H1 (cell line): ENCODE measurements at places on chromosomes 12 and 14. TPM values are rescaled to one million over a fixed set of nuclear protein-coding genes. Genes with fewer than 3 reads are reported as not detected.

RERGL gene
- not detected in 2 replicates for total RNA-seq

DNA sequence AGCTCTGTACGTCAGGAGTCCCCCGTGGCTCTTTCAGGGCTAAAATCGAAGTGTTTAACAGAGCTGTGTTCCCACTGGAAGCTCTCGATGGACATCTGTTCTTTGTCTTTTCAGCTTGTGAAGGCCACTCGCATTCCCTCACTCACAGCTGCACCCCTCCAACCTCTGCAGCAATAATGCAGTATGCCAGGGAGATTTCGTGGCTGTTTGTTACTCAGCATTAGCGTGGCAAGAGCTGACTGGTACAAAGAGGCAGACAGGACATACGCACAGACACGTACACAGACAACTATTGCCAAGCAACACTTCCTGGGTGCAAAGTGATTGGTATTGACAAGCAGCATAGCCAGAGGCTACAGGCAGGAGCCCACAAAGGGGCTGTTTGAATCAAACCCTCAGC is 11.8 kb upstream of the FBXO21 start:
- no peak for DNase-seq

GRCh38 chr12:12481631-12482030 is 81.0 kb downstream of the DUSP16 start:
- DNase-seq, result no peak

GRCh38 chr12:49550693-49551252 is 11.9 kb downstream of the KCNH3 start:
- no peak for DNase-seq

- DNase-seq, result no peak
Observed at GRCh38 chr12:22990501-22990900, 365.5 kb downstream of the ETNK1 start.

FOXM1 gene
- 118 and 121 TPM in 2 replicates for total RNA-seq

- no peak for DNase-seq
Observed at GRCh38 chr14:74262076-74262475, 22.8 kb downstream of the VSX2 start.

P2RX2 gene
- 0.84 and 1.5 TPM in 2 replicates for total RNA-seq

GRCh38 chr12:87349681-87350080 is 679.5 kb downstream of the C12orf50 start:
- no peak for DNase-seq

RTL1 gene
- total RNA-seq, result not detected in 2 replicates

PLCZ1 gene
- total RNA-seq, result not detected in 2 replicates

DNA sequence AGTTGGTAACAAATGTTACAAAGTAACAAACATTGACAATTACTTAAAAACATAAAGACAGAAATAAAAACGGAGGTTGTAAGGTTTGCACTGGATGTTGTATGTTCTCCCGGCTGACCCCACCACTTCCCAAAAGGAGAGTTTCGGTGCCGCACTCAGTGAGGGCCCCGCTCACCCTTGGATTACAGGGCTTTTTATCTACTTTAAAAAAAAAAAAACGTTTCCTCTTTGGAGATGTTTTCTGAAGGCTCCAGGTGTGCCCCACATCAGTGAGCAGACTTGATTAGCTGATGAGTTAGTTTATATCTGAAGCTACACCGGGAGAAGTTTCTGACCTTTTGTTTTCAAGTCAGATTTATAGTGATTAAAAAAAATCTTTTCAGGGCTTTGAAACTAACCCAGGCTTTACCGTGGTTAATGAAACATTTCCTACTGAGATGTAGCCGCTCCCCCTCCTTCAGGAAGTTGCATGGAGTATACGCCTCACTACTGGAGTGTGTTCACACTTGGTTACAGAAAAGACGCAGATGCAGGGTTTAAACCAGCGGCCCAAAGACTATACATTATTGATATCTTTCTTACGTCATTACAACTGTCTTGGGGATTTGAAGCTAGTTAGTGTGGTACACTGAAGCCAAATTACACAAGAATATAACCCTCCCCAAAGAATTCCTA is 38.0 kb upstream of the BCL7A start:
- DNase-seq, result no peak

DNA sequence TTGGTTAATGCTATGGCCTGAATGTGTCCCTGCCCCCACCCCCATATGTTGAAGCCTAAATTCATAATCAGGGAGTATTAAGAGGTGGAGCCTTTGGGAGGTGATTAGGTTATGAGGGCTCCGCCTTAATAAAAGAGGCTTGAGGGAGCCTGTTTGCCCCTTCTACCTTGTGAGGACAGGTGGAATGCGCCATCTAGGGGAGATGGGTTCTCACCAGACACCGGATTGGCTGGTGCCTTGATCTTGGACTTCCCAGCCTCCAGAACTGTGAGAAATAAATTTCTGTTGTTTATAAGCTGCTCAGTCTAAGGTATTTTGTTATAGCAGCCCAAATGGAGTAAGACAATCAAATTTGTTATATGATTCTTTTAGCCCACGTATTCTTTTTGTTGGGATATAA is 148.3 kb downstream of the PTCSC3 start:
- DNase-seq, result no peak

DGKA gene
- total RNA-seq, result 18.0 and 21.3 TPM in 2 replicates

LBHD2 gene
- total RNA-seq, result not detected in 2 replicates

LTBR gene
- total RNA-seq, result 6.3 and 6.7 TPM in 2 replicates

DNA sequence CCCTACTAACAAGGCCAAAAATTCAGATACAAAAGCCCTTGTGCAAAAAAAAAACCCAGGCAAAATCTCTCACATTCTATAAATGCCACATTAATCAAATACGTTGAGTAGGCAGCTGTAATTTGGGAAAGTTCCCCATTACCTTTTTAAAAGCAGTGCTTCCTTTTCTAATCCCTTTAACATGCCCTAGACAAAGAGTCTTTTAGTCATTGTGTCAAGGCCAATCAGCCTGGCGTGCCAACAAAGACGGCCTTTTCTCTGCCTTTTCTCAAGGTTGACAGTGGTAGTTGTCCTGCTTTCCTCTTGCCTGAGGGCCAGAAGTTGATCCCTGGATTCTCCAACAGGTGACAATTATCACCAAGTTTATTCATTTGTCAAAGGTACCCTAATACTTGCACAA is 62.5 kb upstream of the METAP2 start:
- DNase-seq, result no peak

GRCh38 chr12:14795028-14795448 is 8.2 kb downstream of the WBP11 start:
- no peak for DNase-seq

CRIP1 gene
- 1.2 and 2.4 TPM in 2 replicates for total RNA-seq

DNA sequence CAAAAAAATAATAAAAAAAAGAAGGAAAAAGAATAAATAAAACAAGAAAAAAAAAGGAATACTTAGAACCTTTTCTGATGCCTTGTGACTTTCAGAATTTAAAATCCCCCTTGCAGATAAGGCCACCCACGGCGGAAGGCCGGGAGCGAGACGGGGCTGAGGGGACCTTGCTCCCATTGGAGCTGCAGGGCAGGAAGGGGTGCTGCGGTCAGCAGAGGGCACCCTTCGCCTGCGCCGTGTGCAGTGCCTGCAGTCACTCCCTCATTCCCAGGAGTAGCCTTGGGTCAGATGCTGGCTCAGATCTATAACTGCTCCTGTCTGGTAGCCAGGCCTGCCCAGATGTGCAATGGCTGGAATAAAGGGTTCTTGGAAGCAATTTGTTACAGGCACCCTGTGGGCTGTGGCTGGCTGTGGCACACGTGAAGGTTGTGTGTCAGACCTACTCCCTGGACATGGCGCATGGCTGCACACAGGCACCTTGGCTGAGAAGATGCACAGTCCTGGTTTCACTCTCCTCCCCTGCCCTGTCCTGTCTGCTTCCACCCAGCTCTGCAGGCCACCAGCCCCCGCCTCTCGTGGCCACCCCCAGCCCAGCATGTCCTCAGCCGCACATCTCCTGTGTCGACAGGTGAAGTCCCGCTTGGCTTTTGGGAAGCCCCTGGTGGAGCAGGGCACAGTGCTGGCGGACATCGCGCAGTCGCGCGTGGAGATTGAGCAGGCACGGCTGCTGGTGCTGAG is 13.4 kb upstream of the ALDH2 start:
- no peak for DNase-seq

IL31 gene
- not detected in 2 replicates for total RNA-seq

PTCSC3 gene
- total RNA-seq, result not detected in 2 replicates

- DNase-seq, result no peak
Observed at GRCh38 chr14:41096131-41096530, 510.5 kb upstream of the LRFN5 start.

ERC1 gene
- total RNA-seq, result 43.3 and 45.7 TPM in 2 replicates

DNA sequence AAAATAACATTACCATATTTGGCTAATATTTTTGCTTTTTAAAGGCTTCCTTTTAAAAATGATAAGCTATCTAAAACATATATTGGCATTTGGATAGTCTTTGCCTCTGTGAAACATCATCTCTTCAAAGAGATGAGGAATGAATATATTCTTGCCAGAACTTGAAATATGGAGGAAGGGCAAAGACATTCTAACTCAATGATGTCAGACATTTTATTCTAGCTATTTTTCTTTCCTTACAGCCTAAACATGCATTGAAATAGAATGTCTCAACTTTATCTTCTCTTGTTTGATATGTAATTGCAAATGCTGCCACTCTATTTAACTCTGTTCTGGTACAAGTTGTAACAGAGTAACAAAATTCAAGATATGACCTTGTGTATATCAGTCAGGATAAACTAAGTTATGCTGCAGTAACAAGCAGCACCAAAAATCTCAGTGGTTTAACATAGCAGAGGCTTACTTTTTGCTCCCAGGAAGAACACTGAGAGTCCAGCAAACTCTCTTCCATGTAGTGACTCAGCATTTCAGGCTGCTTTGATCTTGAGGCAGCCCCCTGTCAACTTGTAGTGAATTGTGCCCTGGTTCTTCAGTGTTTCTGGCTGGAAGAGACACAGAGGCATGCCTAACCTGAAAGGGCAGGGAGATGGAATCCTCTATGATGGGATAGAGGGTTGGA is 11.0 kb downstream of the IRAK3 start:
- no peak for DNase-seq

- no peak for DNase-seq
Observed at GRCh38 chr12:93663006-93663728, 14.0 kb upstream of the CRADD start.

DNA sequence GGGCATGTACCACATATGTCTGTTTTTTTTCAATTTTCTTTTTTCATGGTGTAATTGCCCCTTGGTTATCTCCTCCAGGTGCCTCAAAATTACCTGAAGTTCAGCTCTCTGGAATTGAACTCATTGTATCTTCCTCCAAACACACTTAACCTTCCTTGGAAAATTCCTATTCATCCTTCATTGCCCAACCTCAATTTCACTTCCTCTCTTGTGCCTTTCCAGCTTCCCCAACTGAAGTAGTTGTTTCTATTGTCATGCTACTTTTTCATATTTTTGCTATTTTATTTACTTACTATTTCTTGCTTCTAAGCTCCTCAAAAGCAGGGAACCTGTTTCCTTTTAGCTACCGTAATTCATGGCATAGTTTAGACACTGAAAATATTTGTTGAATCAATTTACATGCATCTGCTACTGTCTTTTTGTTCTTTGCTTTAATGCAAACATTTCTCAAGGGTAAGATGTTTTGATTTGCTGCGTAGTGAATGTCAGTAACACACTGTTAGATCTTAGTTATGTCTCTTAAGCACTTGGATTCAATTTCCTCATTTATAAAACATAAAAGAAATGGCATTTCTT is 37.0 kb upstream of the STXBP6 start:
- DNase-seq, result no peak

NTF3 gene
- total RNA-seq, result 1.2 and 2.3 TPM in 2 replicates

CFAP73 gene
- total RNA-seq, result 0.56 TPM in 1 of 2 replicates, not detected in the other
